ENCODE measurements at places on chromosomes 16 and 17.
A peak's percentile ranks its signal among the peaks of the same experiment; 100 is the strongest.

DNA sequence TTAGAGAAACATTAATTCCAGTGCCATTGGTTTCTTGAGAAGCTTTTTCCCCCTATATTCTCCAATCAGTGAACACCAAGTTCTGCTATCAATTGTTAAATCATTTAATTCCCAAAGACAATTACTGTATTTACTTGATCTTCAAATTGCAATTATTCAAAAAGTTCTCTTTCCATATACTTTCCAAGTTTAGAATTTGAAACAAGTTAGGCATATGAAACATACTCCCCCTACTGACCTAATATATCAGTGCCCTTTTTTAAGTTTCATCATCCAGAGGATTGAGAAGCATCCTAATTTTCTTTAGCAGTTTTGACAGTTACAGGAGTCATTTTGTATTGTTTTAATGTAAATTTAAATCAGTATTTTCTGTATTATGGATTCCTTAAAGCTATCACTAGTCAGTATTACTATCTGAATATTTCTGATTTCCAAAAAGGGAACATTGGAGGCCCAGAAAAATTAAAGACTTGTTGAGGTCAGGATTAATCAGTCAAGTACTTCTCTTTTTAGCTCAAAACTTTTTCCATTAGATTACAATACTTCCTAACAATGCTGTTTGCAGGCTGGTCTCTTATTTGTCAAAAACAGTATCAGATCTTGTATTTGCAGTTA is 16.3 kb downstream of the MEIOC start:
- DNase-seq = no peak

DNA sequence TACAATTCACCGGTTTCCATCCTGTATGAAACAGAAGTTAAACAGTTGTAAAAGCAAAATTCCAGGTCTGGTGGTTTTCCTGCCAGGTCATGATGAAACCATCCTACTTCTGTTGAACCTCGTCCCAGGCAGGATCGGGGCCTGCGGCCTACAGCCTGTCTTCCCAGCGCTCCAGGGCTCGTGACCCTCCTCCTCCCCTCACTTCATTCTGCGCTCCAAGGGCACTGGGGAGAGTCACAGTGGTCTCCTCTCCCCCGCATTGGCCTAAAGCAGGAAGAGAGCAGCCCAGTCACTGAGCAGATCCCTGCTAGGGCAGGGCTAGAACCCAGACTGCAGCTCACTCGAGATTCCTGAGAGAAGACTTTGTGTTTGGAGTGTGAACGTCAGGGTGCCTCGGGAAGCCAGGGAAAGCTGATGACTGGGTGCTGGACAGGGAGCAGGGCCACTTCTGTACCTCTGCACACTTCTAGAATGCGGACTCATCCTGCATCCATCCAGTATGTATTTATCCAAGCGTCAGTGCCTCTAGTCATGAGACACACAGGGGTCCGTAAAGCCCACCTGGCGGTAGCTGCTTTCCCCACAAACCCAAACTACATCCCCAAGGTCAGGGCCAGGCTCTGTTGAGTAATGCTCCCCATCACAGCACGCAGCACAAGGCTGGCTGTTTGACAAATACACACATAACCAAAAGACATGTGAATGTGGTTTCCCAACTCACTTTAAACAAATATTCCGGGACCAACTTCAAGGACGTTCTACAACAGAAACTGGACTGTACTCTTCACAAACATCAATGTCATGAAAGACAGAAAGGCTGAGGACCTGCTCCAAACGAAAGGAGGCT is 1.7 kb upstream of the ITGAE start:
- DNase-seq = no peak

- no peak for DNase-seq
Observed at GRCh38 chr16:67105881-67106280, 3.9 kb upstream of the PHAF1 start.

DNA sequence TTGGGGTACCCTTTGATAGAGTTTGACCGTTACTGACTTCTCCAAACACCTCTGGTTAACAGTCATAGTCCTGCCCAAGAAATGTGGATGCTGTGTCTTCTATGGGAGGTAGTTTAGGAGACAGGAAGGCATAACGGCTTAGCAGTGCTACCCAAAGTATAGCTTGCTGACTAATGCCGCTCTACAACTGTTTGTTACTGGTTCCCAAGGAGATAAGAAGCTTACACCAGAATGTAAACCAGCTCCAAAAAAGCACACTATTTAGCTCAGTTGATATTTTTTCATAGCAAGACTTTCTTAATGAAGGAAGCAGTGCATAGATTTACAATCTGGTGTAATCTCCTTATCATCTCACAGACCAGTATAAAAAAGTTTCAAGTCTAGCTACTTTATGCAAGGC is 95.7 kb downstream of the HS3ST3B1 start:
- DNase-seq = no peak

- DNase-seq = no peak
Observed at GRCh38 chr17:39794249-39794970, 56.7 kb downstream of the GRB7 start.

GRCh38 chr17:70896843-70897242 is 727.5 kb downstream of the KCNJ2 start:
- DNase-seq = no peak

DNA sequence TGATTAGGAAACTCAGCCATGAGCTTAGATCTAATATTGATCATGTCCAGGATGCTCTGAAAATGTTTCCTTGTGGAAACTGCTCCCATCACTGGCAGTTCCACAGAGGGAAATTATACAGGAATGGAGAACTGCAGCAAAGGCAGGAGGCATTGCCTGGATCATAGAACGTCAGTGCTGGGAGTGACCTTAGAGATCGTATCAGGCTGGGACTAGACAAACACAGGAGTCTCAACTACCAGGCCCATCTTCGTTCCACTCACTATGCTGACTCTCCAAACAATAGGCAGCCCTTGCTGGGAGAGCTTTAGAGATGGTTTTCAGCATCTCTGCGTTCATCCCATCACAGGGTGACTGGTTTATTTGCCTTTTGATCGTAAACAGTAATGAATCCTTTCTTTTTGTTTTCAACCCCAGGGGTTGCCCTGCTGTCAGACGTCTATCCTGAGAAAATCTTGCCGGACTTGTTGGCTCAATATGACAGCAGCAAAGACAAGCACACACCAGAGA is 130.3 kb downstream of the TANGO6 start:
- DNase-seq = no peak

DNA sequence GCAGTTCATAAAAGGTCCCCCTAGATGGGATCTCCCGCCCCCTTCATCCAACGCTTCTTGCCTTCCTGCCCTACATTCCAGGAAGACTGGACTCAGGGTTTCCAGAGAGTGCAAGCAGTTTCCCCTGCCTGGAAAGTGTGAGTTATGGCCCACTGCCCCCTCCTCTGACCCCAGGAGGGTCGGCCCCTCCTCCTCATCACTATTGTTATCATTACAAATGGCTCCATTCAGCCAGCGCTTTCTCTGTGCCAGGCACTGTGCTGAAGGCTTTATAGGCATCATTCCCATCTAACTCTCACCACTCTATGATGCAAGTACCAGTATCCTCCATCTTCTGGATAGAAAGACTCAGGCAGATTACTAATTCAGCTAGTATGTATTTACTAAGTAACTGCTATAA is 90.7 kb downstream of the USP31 start:
- no peak for DNase-seq

DNA sequence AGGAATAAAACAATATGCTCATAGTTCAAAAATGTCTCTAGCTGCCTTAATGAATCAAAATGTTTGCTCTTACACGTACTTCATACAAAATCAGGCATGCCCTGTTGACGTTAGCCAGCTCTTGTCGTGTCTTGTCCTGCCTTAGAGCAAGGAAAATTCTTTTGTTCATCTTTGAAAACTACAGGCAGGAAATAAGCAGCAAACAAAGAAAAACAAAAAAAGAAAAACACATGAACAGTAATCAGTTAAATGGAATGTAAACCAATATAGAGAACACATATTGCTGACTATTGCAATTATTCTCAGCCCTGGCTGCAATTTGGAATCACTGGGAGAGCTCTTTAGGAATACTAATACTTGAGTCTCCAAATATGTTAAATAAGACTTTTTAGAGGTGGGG is 1.7 kb downstream of the CAPNS2 start:
- no peak for DNase-seq

DNA sequence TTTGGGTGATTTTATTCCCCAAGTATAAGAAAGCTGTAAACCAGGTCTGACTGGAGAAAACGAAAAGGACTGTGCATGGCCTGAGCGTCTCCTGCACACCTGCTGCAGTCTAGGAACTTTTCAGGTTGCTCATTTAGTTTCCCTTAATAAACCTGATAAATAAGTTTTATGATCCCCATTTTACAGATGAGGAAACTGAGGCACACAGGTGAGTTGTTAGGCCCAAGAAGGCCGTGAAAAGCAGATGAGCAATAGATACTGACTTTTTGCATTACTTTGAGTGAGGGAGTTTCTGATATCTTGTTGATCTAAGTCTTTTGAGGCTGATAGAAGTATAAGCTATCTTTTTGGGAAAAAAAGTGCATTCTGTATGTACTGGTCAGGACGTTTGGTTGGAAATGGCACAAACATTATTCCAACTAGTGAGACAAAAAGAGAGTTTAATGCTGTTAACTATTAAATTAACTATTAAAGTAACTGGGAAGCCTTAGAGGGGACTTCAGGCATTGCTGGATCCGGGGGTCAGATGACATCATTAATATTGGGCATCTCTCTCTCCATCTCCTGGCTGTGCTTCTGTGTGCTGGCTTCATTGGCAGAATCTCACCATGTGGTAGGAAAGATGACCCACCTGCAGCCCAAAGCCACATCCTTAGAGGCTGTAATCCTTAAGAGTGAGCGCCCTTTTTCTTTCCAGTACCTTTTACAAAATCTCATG is 163.4 kb downstream of the CMIP start:
- no peak for DNase-seq

DNA sequence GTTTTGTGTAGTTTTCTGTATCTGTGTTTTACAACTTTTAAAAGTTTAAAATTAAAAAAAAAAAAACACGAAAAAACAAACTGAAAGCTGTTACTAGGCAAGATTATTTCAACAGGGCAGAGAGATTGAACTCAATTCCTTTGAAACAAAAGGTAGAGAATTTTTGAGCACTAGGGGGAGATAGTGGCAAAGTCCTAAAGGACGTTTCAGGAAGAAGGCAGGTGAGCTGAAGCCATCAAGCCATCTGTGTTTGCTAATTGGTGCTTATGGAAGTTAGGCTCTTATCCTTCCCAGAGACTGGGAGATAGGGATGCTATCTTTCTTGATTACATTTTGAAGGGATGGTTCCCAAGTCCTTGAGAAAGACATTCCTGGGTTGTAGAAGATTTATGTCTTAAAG is 70.6 kb upstream of the CLEC3A start:
- peak; percentile 26 for DNase-seq

- DNase-seq = no peak
Observed at GRCh38 chr16:68790944-68791343, 52.4 kb upstream of the TANGO6 start.

- DNase-seq = no peak
Observed at GRCh38 chr17:61689610-61690180, 98.7 kb upstream of the NACA2 start.

GRCh38 chr16:732936-733335 is 6.0 kb downstream of the HAGHL start:
- DNase-seq = no peak

- DNase-seq = no peak
Observed at GRCh38 chr17:9402590-9403199, 172.9 kb downstream of the STX8 start.

DNA sequence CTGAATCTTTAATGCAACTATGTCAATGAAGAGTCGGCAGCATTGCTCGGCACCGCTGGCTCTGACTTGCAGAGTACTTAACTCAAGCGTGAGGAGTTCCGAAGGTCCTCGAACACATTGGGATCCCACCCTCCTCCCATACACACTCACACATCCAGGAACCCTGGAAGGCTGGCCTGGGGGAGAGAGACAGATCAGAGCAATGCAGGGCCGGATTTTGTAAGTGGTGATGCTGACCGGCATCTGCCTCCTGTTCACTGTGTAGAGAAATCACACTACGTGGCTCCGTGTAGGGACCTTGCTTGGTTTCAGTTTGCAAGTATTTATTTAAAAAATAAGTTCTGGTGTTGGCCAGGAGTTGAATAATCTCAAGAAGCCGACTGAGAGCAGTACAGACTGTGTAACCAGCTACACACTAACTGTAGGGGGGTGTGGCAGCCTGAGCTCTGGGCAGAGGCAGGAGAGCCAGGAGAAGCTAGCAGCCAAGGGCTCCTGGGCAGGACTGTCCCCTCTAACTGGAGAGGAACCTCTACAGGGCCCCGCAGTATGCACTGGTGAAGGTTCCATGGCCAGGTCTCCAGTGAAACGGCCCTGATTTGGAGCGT is 190.2 kb upstream of the TNRC6C start:
- no peak for DNase-seq

- DNase-seq = no peak
Observed at GRCh38 chr16:17395849-17396480, 74.8 kb downstream of the XYLT1 start.

DNA sequence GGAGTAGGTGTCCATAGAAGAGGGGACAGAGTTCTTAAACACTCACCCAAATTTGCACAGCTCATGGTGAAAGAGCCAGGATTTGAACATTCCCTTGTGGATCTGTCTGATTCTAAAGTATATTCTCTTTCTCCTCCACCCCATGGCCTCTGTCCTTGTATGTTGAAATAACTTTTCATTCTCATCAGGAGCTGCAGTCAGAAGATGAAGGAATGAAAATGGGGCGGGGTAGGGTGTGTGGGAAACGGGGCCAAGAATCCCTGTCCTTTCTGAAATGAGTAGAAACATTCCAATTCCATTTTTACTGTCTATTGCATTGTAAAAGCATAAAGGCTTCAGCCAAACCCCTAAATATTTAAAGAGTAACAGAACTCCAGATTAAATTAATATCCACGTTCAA is 42.8 kb downstream of the NOG start:
- DNase-seq = no peak

DNA sequence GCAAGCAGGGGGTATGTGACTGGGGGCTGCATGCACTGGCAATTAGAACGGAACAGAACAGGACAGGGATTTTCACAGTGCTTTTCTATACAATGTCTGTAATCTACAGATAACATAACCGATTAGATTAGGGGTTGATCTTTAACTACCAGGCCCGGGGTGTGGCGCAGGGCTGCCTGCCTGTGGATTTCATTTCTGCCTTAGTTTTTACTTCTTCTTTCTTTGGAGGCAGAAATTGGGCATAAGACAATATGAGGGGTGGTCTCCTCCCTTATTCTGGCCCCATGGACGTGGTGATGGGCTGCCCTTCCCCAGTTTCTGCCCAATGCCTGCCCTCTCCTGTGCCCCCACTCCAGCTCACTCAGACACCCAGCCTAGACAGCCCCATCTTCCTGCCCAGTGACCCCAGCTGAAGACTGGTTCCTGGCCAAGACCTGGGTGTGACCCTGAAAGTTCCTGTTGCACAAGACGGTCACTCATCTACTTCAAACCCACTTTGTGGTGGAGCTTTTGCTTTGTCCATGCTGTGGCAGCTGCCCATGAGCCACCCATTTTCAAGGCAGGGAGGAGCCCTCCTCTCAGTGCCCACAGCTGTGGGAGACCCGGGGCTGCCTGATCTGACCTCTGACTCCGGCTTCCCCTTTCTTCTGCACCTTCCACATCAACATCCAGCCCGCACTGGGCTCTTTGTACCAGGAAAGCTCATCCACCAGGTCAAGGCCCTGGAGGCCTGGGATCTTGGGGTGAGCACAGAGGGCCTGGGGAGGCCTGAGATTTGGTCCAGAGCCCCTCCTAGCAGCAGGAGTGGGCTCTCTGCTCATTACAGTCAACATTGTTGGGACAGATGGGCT is 18.6 kb downstream of the ALOX12B start:
- no peak for DNase-seq

All from SW 1271 (cell line).